Stimulated activated CD4-positive, alpha-beta T cell treated with anti-CD3 and anti-CD28 coated beads, Interleukin-15, amount 100 ng/mL, for 24 hours (primary cell): ENCODE measurements at places on chromosomes 16 and 17.

- no peak for DNase-seq
Measured at GRCh38 chr17:8753976-8754440, 4.3 kb downstream of the SPDYE4 start.

- DNase-seq = peak; percentile 83
Measured at GRCh38 chr17:41496803-41497484, 7.2 kb upstream of the KRT36 start.

DNA sequence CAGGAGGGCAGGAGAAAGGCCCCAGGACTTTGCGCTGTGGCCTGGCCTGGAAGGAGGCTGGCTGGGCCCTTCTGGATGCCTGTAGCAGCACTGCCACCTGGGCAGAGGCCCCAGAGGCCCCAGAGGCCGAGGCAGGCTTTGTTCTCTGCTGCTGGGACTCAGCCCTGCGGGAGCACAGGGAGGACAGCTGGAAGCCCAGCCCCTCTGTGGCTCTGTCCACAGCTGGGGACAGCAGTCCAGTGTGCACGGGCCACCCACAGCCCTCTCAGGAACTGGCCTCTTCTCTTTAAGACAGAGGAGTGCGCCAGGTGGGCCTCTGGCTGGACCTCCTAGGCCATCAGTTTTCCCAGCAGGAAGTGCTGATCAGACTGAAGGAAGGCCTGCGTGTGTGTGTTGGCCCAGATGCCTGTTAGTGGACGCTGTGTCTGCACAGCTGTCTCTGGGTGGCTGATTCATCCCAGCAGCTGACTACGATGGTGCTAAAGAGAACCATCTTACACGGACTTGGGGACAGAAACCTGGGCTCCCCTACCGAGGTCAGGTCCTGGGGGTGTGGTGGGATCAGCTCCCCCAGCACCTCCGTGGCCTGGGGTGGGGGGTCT lies 26.9 kb upstream of the ZNF750 start:
- DNase-seq = no peak

DNA sequence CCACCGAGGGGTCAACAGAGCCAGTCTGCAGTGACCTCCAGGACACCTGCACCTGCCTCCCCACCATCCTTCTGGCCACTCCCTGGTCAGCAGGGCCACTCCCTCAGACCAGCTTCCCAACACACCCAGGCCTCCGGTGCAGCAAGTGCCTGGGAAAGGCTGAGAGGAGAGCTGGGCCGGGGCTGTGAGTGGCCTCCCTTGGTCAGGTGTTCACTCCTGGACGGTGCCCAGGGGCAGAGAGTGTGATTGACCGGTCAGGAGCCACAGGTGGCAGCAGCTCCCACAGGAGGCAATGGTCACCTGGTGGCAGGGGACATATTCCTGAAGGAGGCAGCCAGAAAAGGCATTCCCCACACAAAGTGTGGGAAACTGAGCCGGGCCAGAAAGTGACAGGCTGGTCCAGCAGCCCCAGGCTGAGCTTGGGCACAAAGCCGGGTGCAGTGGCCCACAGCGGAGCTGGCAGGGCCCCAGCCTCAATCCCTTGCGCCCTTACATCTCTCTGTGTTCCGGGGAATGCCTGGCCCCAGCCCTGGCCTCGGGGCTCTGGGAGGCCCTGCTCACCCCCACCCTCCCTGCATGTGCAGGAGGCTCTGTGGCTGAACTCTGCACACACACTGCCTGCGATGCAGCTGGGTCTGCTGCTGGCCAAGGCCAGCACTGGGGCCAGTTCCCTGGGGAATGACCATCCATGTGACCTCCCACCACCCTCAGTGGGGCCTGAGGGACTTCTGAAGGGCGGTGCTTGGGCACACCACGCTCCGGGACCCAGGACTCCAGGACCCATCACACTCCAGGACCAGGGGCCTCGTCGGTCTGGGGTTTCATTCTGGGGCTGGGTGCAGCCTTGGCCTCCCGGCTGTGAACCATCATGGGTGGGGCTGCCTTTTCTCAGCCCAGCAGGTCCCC lies 1.2 kb upstream of the C17orf99 start:
- DNase-seq = no peak

DNA sequence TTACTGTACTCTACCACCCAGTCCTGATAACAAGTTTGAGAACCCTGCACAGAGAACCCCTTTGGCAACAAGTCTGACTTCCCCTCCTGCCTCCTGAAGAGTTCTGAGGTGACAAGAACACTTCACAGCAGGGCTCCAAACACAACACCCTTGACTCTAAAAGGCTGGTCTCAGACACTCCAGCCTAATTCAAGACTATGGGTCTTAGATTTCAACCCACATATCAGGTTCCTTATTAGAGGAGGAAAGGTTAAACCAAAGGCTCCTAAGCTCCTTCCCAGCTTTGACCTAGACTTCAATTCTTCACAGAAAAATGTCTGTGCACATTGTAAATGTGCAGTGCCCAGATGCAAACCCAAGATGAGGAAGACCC lies 23.0 kb downstream of the RANBP10 start:
- no peak for DNase-seq

DNA sequence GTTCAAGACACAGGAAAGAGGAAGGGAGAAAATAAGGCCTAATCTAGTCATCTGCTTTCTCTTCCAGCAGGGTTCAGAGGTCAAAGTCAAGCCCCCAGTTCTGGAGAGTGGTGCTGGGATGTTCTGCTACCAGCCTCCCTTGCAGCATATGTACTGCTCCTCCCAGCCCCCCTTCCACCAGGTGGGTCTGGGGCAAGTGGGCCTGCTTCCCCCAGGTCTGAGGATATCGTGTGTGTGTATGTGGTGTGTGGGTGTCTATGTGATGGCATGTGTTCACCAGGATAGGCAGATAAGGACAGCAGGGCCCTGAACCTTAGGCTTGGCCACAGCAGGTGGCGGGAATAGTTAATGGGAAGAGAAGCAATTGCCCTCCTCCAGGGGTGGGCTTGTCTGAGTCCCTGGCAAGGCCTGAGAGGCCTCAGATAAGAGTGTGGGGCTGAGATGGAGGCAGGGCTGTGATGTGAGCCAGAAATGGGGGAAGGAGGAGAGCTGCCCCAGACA lies 21.1 kb downstream of the FOXN1 start:
- DNase-seq = no peak

GRCh38 chr17:55962951-55963401 lies 190.3 kb upstream of the ANKFN1 start:
- no peak for DNase-seq

DNA sequence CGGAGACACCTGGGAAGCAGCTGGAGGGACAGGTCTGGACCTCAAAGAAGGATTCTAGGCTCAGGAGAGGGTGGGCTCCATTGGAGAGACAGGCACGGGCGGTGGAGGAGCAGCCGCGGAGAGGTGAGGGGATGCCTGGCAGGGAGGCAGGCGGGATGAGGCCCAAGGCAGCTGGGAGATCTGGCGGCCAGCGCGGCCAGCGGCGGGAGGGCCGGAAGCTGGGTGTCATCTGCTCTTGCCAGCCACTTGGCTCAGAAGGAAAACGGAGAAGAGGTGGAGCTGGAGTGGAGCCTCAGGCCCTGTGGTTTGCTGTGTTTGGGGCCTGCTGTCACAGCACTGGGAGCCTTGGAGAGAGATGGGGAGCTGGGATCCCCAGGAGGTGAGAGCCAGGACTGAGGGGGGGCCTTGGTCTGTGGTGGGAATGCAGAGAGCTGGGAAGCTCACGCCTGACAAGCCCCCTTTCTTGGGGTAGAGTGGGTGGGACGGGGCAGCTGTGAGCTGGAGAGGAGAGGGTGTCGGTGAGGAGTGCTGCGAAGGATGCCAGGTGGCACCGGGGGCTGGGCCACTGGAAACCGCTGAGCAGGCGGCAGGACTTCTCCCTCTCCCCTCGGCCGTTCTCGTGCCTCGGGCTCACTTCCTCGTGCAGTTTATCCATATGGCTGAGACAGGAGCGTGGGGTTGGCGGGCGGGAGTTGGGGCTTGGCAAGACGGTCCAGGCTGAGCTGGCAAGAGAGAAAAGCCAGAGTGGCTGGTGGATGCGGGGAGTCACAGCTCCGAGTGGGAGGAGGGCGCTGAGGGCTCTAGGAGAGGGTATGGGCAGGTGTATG lies 8.0 kb downstream of the TBC1D24 start:
- DNase-seq = no peak

DNA sequence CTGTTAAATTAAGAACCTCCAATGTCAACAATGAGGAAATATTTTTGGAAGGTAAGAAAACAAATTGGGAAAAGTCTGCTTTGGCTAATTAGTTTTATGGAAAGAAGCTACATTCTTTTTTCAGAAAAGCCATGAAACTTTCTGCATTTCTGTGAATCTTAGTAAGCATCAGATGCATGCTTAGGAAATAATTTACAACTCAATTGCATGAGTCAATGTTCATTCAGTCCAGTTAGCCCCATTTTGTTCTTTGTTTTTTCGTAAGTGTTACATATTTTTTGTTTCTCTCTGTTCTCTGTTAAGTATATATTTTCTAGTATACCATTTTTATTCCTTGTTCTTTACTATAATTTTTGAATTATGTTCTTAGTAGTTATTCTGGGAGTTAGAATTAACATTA lies 195.2 kb upstream of the KIF2B start:
- DNase-seq = no peak

- DNase-seq = no peak
Measured at GRCh38 chr16:11389083-11389482, 43.8 kb downstream of the RMI2 start.

DNA sequence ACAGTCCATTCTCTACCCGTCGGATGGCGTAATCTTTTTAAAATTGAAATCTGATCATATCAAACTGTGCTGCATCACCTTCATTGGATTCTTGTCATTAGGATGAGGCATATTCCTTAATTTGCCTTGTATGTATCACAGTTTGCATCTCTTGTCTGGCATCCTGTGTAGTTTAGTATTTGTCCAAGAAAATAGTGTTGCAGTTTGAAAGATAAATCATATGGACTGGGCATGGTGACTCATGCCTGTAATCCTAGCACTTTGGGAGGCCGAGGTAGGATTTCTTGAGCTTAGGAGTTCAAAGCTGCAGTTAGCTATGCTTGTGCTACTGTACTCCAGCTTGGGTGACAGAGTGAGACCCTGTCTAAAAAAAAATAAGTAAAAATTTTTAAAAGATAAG lies 5.8 kb upstream of the RSL1D1 start:
- DNase-seq = no peak

- no peak for DNase-seq
Measured at GRCh38 chr17:15180121-15180561, 85.0 kb downstream of the PMP22 start.

GRCh38 chr16:46768809-46769208 lies 20.7 kb upstream of the MYLK3 start:
- DNase-seq = no peak

- no peak for DNase-seq
Measured at GRCh38 chr16:14202697-14203096, 131.6 kb downstream of the MRTFB start.

DNA sequence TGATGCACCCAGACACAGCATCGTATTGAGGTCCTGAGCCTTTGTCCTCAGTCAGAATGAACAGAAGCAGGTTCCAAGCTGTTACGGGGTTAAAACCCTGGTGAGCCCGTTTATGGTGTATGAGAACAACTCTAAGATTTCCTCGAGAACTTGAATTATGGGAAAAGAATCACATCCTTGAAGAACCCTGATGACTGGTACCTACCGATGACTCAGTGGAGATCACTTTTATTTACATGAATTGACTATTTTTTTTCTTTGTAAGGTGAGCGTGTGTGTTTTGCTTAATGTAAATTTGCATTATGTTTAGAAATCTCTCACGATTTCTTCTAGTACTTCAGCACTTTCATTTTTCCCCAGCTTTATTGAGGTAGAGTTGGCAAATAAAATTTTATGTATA lies 3.3 kb upstream of the KRTAP4-4 start:
- DNase-seq = no peak

GRCh38 chr17:67970783-67971182 lies 25.5 kb downstream of the C17orf58 start:
- DNase-seq = no peak

GRCh38 chr17:8476741-8477140 lies 41.1 kb downstream of the NDEL1 start:
- DNase-seq = no peak

- DNase-seq = no peak
Measured at GRCh38 chr16:78528265-78528664, 428.8 kb downstream of the WWOX start.

DNA sequence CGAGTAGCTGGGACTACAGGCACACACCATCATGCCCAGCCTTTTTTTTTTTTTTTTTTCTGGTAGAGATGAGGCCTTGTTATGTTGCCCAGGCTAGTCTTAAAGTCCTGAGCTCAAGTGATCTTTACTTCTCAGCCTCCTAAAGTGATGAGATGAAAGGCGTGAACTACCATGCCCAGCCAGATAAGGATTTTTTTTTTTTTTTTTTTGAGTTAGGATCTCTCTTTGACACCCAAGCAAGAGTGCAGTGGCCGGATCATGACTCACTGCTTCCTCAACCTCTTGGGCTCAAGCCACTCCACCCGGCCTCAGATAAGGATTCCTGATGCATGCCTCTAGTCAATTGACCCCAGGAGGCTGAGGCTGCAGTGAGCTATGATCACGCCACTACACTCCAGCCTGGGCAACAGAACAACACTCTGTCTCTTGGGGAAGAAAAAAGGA lies 11.2 kb upstream of the PLEKHG4 start:
- no peak for DNase-seq

- DNase-seq = no peak
Measured at GRCh38 chr16:67940446-67941089, 3.4 kb downstream of the LCAT start.

DNA sequence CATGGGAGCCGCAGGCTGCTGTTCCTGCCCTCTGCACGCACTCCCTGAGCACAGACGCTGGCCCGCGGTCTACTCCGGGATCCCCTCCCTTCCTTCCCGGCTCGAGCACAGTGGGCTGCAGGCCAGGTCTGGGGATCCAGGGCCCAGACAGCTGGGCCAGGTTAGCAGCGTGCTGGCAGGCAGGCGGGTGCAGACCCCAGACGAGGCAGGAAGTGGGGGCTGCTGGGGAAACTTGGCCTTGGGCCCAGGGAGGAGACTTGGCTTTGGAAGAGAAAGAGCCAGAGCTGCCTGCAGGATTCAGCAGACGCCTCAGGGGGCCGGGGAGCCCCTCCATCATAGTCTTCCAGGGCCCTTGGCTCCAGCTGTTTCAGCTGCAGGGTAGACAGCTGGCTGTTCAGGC lies 30.2 kb upstream of the ABCC3 start:
- no peak for DNase-seq

- no peak for DNase-seq
Measured at GRCh38 chr17:12250973-12251372, 230.3 kb downstream of the MAP2K4 start.

GRCh38 chr16:986925-987582 lies 5.5 kb downstream of the SOX8 start:
- DNase-seq = no peak

DNA sequence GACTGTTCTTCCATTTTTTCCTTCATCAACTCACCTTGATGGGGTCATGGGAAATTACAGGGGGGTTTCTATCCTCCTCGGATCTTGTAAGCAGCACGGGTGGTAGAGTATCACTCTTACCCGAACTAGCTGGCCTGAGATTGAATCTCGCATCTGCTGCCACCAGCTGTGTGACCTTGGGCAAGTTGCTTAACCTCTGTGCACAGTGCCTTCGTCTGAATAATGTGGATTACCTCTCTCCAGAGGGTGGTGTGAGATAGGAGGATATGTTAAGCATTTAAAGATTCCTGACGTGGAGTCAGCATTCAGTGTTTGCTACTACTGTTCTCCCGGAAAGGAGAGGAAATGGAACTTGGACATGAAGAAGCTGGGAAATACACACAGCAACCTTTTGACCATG lies 24.4 kb downstream of the LASP1 start:
- DNase-seq = no peak
